Activated gamma-delta T cell treated with anti-CD3 and anti-CD28 coated beads, Interleukin-2, amount 50 U/mL, for 16 hours (primary cell): ENCODE measurements at places on chromosomes 3 and 15.

DNA sequence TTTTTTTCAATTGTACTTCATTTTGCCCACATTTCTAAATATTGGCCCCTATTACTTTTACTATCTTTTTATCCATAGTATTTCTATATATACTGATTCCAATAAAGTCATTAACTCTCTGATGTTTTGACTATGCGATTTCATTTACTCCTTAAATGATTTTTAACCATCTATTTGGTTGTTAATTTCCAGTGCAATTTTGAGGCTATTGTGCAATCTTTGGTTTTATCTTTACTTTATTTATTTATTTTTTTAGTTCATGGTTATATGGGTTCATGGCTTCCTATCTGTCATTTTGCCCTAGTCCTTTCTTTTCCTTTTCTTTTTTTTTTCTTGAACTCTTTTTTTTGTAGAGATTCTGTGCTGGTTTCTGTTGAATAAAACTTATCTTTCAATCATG lies 1408.0 kb upstream of the GBE1 start:
- no peak for DNase-seq

GRCh38 chr3:125280668-125281361 lies 68.3 kb upstream of the SLC12A8 start:
- no peak for DNase-seq

DNA sequence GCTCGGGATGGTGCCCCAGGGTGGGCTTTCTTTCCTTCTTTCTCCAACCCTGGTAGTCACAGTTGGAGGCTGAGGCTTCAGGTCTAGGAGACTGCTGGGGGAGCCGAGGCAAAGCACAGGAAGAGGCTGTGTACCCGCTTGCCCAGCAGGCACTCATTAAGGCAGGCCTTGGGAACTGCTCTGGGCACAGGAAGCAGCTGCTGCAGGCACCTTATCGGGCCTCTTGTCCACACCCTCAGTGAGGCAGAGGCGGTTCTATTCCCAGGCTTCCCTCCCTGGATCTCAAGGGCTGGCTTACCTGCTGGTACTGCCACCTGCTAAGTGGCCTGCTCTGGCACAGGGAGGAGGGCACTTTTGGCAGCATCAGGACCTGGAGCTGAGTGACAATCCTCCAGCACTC lies 15.8 kb upstream of the GRM2 start:
- no peak for DNase-seq

GRCh38 chr15:86725628-86726027 lies 646.0 kb downstream of the AGBL1 start:
- DNase-seq: no peak

- no peak for DNase-seq
These were observed 8.3 kb downstream of the LRRC2 start for GRCh38 chr3:46557814-46558183.

DNA sequence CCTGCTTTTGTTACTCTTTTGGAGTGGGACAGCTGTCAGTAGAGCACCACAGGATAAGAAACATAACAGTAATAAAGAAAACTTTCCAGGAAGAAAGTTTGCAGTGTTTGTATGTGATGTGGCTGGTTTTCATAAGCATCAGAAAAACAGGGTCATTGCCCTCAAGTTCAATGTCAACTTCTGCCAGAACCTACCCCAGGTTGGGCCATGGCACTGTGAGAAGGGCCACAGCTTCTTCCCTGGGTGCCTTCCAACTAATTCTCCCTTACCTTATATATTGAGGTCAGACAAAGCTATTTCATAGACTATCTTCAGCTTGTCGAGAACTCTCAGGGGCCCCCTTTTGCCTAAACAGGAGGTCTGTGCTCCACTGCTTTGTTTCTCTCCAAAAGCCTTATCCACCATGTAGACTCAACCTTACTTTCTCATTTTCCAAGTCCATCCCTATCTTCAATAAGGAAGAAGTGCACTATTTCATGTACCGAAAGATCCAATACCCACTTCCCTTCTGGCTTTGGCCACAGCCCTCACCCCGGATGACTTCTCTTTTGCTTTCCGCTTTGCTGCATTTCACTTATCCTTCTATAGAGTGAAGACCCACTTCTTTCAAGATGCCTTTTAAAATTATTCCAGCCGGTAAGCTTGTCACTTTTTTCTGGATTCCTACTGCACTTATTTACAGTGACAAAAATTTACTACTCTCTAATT lies 38.2 kb upstream of the PLCL2 start:
- no peak for DNase-seq

GRCh38 chr3:49157289-49157688 lies 8.8 kb downstream of the CCDC71 start:
- DNase-seq: no peak

DNA sequence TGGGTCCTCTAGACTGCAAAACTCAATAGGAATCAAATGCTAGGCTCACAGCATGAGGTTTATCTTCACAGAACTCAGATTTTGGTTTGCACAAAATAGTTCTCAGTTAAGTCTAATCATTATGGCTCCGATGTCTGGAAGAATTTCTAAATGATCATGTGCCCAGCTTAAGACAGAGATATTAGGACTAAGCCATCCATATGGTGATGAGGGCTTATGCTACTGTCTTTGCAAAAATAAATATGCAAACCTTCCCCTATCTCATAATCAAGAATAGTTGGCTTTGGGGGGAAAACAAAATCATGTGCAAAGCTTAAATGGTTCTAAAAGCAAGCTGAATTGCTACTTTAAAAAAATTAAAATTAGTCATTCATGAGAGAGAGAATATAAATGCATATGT lies 96.5 kb downstream of the CFAP20DC start:
- no peak for DNase-seq

DNA sequence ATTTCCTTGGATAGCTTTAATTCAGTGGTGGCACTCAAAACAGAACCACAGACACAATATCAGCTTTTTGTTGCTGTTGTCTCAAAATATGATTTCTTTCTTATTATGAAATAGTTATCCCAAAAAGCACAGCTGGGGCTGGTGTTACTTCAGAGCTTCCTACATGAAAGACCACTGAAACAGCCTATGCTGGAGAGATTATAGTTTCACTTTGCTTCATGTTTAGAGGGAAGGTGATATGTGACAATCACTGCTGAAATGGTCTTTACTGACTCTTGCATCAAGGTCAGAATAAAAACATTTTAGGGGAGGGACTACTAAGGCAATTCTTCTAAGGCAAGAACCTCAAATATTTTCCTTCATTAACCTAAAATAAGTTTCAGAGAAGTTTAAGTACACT lies 190.7 kb downstream of the TNIK start:
- no peak for DNase-seq

DNA sequence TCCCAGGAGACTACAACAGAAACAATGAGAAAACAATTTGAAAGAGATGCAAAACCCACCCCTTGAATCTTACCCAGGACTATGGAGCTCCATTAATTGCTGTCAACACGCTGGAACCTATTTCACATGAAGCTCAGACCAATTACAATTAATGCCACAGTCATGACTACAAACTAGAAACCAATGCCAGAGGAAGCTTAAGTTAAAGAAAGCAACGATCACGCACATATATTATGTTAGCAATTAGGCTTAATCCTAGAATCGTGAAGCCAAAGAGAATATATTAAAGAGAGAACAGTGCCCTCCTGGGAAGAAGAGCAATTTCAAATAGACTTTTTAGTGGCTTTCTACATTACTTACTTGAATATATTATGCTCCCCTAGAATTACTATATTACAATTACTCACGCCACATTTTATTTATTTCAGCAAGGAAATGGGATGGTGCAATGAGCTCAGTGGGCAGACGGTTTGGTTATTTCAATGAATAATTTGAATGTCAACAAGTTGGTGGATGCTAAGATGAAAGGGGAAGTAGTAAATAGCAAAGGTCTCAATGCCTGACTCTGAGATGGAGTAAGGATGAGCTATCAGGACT lies 125.5 kb downstream of the GREM1 start:
- no peak for DNase-seq

- no peak for DNase-seq
These were observed 47.4 kb upstream of the PSMD6 start for GRCh38 chr3:64070704-64071103.

DNA sequence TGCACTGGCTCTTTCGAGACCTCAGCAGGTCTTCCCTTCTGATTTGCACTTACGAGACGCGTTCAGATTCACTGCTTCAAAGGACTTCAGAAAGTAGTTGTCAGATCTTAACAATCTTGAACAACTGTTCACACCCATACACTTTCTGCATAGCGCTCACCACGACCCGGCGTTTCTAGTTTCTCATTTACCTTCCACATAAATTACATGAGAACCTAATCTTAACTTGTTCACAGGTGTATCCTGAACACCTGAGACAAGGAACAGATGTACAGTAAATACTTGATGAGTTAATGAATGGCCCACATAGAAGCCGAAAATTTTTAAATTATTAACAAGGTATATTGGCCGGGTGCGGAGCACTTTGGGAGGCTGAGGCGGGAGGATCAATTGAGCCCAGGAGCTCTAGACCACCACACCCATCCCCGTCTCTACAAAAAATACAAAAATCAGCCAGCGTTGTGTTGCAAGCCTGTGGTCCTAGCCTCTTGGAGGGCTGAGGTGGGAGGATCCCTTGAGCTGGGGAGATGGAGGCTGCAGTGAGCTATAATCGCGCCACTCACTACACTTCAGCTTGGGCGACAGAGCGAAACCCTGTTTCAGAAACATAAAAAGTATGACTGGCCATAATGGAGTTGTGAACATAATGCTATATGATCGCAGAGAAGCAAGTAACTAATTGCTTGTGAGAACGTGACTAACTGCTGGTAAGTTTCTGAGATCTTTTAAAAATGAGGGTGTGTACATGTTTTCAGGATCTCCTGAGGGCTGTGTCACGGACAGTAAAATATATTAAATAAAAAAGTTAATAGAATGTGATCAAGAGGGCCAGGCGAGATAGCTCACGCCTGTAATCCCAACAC lies 984 bp upstream of the SMARCC1 start:
- no peak for DNase-seq

DNA sequence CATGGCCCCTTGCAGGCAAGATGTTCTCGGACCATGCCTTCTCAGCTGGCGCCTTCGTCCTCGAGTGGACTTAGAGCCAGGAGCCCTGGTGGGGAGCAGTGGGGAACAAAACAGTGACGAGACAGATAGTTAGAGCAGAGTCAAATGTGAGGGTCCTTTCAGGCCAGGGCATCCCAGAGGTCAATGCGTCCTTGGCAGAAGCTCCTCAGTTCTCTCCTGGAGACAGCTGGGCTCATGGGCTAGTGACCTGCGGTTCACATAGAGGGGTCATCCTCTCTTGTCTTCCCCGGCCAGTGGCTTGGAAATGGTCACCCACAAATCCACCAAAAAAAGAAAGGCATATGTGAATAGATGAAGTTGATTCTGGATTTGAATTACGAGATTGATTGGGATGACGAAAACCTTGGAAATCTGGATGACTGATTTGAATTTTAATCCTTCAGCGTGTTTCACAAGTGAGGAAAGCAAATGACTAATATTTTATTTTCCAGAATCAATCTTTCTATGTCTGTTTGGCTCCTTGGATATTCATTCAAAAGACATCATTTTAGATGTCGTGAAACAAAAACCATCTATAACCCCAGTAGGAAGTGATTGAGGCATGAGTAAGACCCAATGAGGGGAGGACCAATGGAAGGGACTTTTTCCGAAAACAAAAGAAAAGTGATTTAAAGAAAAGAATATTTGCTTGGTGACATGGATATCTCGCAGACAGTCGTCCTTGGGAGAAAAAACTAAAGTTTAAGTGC lies 84.5 kb downstream of the ASB7 start:
- no peak for DNase-seq

- DNase-seq: no peak
These were observed 6.8 kb upstream of the TMF1 start for GRCh38 chr3:69058947-69059224.

DNA sequence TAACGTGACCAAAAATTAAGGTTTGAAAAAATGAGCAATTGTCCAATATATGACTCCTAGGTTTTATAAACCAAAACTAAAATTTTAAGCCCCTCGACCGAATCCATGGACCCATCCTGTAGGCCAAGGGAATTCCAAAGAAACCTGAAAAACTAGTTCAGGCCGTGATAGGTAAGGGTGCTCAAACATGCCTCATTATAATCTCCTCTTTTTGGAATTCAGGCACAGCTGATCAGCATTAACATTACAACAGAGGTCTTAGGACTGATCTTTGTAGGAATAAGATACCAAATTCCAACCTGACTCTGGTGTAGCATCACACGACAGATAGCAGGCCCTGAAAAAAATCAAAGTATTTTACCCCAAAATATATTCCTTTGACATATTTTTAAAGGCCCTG lies 155.7 kb downstream of the NEK10 start:
- DNase-seq: no peak

DNA sequence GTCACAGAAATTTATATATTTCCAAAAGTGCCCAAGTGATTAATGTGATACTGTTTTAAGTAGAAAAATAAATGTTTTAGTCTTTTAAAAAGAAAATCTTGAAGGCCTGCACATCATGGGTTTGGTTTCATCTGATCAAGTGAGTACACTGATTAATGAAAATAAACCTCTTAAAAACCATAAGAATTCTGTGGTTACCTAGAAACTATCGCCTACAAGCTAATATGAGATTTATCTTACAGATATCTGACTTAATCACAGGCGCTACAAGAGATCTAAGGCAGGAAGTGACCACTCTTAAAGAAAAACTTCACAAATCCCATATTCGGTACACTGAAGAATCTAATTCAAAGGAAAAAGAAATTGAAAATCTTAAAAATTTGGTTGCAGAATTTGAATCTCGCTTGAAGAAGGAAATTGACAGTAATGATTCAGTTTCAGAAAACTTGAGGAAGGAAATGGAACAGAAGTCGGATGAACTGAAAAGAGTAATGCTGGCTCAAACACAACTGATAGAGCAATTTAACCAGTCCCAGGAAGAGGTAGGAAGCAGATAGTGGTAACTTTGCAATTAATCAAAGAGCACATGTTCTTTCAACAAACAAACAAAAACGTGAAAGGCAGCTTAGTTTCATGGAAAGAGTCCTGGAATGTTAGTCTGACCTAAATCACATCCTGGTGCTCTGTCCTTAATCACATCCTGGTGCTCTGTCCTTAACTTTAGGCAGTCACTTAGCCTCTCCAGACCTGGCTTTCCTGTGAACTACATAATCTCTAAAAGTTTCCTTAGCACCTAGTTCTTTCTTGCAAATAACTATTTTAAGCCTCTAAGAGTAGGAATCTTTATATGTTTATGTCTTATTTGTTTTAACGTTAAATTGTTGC lies 131.8 kb downstream of the CCNL1 start:
- DNase-seq: no peak

DNA sequence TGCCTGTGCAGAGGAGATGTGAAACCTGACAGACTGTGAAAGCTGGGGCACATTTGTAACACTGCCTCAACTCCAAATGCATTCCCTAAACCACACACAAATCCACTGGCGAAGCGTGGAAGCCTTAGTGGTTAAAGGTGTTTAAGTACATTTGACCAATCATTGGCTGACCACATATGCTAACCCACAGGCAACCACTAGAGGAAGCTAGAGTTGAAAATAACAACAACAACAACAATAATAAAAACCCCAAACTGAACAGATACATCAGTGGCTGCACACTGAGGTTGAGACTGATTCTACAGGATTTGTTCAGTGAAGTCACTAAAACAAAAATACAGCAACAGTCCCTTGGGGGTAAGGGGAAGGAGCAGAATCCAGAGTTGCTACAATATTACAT lies 129.7 kb downstream of the TJP1 start:
- DNase-seq: no peak
